ENCODE measurements at places on chromosomes 3 and 15.

DNA sequence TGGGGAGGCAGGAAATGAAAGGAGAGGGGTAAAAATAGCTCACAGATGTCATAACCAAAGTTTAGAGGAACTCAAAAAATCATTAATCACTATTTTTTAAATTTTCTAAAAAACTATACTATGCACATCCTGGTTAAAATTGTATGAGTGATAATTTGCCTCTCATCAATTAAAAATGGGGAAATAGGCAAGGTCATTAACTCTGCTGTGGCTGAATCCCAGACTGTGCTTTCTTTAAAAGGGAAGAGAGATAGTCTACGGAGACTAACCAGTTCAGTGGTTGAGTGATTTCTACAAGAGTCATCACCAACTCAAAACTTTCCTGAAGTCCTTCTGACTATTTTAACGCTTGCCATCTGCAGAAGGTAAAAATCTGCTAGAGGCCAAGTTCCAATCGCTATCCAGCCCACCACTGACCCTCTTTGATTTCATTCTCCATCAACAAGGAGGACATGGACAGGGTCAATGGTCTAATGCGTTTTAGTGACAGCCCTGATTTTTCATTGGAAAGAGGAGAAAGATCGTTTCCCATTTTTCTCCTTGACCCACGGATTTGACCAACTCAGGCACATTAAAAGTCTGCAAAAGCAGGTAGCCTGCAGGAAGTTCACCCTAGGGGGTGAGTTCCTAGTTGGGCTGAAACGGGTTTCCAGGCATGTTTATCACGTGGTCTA, 850 bp downstream of the SUCLG2 start:
- ATAC-seq = no peak

DNA sequence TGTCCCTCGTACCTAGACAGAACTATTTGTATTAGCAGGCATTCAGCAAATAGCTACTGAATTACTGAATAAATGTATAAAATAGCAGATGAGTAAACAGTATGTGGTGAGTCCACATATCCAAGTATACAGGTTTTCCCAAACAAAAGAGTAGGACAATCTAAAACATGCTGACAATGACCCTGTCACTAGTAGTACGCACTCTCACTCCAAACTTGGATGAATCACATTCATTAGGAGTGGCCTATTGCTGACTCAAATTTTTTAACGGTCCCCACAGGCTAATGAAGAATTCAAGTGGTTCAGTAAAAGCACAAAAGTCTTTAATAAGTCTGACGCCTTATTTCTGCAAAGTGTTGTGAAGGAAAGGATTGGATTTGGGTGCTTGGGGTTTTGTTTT, 449.3 kb upstream of the THBS1 start:
- ATAC-seq = no peak

DNA sequence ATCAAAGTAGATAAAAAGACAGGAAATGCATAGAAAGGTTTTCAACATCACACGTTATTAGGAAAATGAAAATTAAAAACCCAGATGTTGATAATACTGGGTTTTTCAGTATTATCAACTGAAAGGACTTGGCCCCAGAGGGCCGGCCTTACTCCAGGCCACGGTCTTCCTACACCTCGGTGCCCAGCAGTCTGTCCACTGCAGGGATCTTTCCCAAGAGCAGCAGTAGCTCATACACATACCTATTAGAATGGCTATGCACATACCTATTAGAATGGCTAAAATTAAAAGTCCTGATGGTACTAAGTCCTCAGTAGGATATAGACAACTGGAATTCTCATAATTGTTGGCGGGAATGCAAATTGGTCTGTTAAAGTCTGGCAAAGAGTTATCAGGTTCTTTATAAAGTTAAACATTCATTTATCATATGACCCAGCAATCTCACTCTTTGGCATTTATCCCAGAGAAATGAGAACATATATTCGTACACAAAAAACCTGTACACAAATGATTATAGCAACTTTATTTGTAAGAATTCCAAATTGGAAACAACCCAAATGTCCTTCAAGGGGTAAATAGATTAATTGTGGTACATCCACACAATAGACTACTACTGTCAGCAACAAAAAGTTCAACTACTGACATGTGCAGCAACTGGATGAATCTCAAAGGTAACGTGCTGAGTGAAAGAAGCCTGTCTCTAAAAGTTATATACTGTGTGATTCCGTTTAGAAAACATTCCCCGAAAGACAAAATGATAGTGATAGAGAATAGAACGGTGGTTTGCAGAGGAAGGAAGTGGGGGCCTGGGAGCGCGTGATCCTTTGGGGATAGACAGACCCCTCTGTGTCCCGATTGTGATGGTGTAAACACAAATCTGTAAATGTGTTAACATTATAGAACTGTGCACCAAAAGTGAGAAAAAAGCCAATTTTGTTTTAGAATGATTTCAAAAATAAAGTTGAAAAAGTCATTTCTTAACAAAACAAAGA, 62.3 kb downstream of the MCTP2 start:
- ATAC-seq = no peak

DNA sequence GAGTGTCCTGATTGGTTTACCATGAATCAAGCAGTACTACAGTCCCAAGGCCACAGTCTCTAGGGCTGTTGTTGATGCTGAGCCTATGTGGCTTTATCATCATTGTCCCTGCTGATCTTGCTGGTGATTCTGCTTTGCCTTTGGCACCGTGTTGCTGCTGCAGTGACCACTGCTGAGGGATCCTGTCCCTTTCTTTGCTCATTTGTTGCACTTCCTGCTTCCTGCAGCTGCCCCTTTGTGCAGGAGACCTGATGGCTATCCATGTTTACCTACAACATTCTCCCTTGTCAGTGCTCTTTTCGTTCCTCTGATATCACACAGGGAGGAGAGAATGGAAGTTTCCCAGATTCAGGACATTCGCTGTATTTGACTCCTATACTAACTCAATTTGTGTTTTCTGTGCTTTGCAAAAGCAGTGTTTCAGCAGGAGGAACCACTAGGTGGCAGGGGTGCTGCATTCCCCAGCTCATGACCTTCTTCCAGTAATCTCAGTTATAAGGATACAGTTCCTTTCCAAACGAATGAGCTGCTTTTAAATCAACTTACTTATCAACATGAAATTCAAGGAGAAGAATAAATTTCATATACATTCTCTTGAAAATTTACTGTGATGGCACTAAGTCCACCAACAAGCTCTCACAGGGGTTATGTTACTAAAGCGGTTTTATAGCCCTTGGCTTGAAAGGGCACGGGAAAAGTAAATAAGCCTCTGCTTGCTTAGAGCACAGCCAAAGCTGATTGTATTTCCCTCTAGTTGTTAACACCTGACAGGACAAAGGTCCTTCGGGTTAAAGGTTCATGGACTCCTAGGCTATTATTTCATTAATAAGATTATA, 9.7 kb upstream of the THUMPD3 start:
- ATAC-seq = peak; percentile 83

GRCh38 chr3:106305882-106306435, 437.1 kb upstream of the CBLB start:
- no peak for ATAC-seq

DNA sequence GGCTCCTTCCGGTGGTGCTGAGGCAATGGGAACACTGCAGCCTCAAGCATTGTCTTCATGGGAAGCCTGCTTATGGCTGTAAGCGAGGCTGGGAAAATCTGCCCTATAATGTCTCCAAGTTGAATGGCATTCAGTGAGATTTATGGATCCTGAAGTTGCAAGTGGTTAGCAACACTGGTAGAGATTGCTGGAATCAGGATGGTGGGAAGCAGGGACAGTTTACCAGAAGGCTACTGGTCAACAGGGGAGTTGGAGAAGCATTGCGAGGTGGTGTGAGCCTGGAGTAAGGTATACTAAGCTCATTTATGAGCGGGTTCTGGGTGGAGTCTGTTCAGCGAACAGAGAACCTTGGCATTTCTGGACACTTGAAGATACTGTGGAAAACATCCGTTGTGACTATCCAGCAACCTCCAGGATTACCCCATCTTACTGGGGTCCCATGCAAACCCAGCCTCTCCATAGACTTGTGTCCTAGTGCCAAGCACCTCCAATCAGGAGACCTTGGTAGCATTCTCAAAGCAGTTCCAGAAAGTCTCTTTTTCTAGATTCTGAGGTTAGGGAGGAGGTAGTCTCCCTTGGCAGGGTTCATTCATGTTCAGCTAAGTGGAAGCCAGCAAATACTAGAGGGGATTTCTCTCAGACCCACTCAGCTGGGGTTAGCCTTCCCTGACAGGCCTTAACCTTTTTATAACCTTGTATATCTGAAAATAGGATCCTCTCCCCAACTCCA, 7.3 kb downstream of the RPSA start:
- ATAC-seq = no peak

- no peak for ATAC-seq
These were observed 30.7 kb upstream of the TNIK start for GRCh38 chr3:171490901-171491300.

DNA sequence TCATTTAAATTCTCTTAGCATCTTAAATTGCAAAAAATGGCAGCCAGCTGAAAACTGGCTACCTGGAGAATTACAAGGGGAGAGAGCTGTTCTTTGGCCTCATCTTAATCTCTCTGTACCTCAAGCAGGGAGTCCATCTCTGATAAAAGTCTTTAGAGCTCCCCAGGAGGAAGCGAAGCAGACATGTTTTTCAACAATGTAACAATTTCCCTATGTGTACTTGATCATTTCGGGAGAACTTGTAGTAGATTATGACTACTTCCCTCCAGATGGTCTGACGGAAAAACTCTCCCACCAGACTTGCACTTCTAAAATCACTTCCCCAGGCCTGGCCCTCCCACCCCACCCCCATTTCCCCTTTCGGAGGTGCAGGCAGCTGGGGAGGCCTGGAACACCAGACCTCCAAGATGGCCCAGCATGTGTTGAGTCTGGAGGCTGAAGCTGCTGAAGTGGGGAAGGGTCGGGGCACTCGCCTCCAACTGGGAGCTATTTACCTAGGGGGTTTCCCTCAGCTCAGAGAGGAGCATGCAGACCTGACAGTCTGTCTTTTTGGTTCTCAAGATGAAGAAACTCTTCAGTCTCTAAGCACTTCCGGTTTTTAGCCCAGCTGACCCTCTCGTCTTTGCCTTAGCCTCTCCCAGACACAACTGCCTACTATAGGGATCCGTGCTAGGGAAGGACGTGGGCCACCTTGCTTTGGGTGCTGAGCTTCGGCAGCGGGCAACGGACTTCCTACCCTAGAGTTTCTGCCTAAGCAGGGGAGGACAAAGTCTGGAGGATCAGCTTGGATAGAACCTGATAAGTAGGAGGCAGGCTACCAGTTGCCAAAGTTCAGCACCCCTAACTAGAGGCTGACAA, 164.0 kb upstream of the TBL1XR1 start:
- no peak for ATAC-seq

DNA sequence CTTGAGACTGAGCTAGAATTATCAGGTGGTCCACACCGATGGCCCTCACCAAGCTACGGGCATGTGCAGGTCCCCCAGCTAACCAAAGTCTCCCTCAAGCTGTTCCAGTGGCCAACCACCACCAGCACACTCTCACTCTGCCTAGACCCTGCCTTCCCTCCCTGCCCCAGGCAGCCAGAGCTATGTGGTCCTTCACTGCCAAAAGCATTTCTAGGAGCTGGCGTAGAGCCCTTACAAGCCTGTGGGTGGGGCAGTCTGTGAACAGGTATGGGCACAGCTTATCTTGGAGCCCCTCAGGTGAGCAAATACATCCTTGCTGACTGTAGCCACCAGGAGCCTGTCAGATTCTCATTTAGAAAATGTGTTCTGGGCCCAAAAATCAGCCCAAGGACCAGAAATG, 159.8 kb upstream of the PPP2R3A start:
- ATAC-seq = no peak

- ATAC-seq = no peak
These were observed 261.1 kb upstream of the IL12A start for GRCh38 chr3:159727506-159727905.

- no peak for ATAC-seq
These were observed 80.0 kb downstream of the AAGAB start for GRCh38 chr15:67174446-67174845.

DNA sequence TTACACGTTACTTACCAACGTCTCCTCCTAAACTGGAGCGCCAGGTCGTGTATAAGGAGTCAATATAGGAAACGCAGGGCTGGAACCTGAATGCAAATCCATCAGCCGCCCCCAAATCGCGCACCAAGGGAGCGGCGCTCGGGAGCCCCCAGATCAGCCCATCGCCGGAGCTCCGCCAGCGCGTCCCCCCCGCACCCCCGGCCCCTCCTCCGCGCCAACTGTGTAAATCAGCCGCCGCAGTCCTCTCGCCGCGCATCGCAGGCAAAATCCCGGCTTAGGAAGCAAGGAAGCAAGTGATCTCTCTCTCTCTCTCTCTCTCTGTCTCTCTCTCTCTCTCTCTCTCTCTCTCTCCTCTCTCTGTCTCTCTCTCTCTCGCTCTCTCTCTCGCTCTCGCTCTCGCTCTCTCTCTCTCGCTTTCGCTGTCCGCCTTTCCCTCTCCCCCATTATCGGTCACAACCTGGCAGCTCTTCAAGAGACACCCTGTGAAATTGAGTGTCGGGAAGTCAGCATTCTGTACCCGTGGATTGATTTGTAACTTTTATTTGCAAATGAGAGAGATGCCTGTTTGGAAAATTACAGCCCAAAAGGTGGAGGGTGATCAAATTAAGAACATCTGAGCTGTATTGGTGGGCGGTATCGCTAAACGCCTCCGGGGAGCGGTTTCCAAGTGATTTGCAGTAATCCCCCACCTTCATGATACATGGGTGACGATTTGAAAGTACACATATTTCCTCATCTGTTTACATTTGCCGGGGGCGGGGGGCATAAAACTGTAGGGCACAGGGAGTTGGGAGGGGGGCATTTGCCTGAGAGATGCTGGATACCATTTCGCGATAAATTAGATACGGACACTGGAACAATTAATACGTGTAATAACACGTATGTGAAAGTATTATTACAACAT, 645 bp upstream of the SLITRK3 start:
- ATAC-seq = peak; percentile 40

DNA sequence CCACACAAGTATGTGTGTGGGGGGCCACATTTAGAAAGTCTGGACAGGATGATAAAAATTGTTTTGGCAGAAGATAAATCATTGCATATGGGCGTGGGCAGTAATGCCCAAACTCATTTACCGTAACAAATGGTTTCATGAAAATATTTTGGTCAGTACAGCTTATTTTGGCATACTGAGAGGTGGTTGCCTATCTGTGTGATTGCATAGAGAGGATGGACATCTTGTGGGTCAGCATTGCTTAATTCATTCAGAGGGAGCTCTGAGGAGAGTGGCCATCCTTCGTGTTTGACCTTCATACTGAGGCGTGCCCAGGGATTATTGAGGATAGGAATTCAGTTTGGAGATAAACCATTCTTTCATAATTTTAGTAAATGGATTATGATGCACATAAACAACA, 162.5 kb downstream of the GAP43 start:
- ATAC-seq = no peak

GRCh38 chr3:32593903-32594525, 23.4 kb upstream of the DYNC1LI1 start:
- no peak for ATAC-seq

GRCh38 chr3:61593446-61594029, 32.2 kb downstream of the PTPRG start:
- no peak for ATAC-seq

- ATAC-seq = peak; percentile 54
These were observed 6.9 kb upstream of the NME9 start for GRCh38 chr3:138336454-138336999.

DNA sequence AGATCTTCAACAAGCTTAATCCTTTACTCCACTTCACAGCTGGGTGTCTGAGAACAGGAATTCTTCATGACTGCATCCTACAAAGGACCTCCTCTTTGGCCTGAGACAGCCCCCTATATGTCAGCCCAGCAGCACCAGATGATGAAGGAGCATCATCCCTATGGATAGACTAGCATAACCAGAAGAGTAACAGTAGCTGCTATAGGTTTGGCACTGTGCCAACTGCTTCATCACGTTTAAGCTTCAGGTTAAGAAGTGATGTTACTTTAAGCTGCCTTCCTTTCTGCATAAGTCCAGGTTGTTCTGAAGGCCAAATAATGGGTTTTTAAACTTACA, 50.6 kb downstream of the CMSS1 start:
- ATAC-seq = no peak

GRCh38 chr3:190121383-190121782, 686 bp upstream of the P3H2 start:
- ATAC-seq = no peak

All from motor neuron (in vitro differentiated cells).